Astrocyte of the cerebellum (primary cell): ENCODE measurements at places on chromosomes 7 and 10.

- peak; percentile 57 for DNase-seq
Observed at GRCh38 chr7:149495785-149496641, 1.6 kb downstream of the ZNF746 start.

GRCh38 chr10:8035641-8036470 lies 18.6 kb upstream of the GATA3 start:
- no peak for DNase-seq

DNA sequence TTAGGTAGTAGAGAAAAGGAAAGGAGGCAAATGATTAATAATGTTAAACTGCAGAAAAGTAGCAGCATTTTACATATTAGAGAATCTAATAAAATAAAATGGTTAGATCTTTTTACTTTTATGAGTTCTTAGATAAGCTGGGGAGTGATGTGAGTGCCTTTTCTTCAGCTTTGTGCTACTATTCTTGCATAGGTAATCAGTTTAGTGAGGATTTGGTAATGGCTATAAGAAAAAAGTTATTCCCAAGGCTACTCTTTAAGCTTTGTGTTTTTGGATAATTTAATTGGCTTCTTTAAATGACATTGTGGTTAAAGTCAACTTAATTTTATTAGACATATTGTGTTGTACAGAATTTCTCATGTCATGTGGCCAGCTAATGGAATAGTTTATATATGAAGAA lies 3.7 kb downstream of the KCND2 start:
- DNase-seq = no peak

DNA sequence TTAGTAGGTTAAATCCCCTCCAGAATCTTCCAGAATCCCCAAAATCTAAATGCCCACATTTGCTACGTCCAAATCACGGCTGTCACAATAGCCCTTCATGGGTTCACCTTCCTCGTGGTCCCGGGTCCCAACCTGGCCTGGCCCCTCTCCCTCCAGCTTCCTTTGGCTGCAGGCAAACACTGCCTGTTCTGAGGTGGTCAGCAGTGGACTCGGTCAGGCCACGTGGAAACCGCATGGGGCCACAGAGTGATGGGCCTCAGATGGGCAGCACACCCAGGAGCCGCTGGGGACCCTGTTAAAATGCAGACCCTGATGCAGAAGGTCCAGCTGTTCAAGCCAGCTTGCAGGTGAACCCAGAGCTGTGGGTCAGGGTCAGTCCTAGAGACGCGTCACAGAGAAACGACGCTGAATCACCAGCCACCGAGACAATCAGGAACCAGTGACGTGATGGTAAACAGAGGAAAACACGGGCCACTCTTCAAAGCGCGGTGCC lies 588.6 kb downstream of the DNAJB6 start:
- DNase-seq = no peak

- no peak for DNase-seq
Observed at GRCh38 chr10:52853704-52854103, 81.1 kb upstream of the MBL2 start.

GRCh38 chr10:44564361-44564760 lies 179.5 kb upstream of the CXCL12 start:
- no peak for DNase-seq

GRCh38 chr7:95478272-95479037 lies 7.3 kb upstream of the ASB4 start:
- DNase-seq = peak; percentile 59

DNA sequence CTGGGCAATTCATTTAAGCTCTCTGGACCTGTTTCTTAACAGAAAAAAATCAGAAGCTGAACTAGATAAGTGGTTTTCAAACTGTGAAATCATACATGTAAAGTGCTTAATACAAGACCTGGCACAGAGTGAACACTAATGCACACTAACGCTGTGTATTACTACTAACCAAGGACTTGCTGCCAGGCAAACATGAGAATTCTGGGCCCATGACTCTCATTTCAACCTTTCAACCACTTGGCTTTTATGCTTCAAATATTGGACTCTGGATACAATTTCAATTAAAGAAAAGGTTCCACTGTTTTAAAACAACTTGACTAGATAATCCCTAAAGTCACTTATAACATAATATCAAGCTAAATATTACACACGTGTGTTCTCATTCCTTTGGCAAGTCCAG lies 73.4 kb downstream of the SRPK2 start:
- no peak for DNase-seq

- no peak for DNase-seq
Observed at GRCh38 chr10:79443338-79444198, 1.9 kb downstream of the ZCCHC24 start.

GRCh38 chr7:141342621-141343408 lies 208.4 kb upstream of the AGK start:
- no peak for DNase-seq

DNA sequence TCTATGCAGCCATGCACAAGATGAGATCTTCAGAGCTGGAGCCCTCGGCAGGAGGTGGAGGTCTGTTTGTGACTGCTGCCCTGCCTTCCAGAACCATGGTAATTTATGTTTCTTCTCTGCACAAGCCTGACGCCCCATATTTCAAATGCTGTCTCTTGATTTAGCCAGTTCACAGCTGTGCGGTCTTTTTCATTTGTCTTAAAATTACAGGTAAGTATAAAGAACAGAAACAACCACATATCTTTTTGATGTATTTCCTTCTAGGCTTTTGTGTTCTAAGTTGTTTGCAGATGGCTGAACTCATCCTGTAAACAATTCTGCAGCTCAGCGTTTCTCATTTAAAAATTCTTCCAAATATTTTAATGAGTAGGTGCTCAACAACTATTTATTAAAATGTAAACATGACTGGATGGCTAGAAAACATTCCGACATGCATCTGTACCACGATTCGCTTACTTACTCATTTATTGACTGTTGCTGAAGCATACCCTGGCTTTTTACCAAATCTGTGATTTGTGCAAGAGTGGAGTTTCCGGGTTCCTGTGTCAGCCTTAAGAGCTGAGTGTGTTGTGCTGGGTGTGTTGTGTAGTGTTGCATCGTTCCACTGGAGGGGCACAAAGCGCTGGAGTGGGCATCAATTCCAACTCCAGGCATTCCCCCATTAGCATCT lies 58.9 kb downstream of the PIP4K2A start:
- DNase-seq = peak; percentile 22

- no peak for DNase-seq
Observed at GRCh38 chr7:4017081-4017480, 665.0 kb upstream of the FOXK1 start.

DNA sequence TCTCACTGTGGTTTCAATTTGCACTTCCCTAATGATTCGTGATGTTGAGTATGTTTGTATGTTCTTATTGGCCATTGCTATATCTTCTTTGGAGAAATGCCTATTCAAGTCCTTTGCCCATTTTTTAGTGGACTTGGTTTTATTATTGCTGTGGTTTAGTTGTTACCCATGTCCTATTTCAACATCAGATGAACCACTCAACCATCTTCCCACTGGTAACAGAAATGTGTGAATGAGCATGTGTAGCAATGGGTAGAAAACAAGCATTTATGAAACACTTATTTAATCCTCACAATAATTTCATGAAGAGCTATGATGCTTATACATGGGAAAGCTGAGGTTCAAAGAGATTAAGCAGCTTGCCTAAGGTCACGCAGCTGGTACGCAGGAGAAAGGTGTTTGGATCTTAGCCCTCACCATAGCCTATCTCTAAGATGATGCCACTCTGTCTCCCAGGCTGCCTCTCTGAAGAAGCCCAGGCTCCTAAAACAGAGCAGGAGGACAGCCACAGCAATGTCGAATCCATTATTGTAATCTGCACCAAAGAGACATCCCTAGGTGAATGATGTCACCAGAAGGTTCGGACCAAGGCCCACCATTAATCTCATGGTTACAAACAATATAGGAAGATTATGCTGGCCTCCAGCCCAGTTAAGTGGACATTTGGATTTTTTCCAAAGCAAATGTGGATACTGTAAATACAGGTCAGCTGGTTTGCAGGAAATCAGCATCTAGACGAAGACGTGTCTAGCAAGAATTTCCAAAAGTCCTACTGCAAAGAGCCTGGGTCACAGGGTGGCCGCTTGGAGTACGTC lies 447.6 kb upstream of the ZMIZ1 start:
- no peak for DNase-seq

DNA sequence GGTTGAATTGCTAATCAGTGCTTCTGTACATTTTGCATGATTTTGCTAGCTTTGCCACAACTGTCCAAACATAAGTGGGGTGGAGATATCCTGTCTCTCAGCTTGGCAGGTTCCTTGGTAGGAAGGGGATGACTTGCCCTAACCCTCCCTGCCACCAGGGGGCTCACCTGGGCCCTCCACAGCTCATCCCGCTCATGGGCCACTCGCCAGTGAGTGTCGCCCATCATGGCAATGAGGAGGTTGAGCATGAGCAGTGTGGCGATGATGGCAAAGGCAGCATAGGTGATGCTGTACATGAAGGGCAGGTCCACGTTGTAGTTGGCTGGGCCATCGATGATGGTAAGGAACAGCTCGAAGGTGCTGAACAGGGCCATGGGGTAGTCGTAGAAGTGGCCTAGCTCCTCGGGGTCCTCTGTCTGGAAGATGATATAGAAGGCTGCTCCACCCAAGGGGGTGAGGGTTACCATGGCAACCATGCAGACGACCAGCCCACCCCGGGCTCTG lies 12.2 kb downstream of the TRPV6 start:
- no peak for DNase-seq

GRCh38 chr10:82245906-82246560 lies 371.0 kb downstream of the NRG3 start:
- no peak for DNase-seq

DNA sequence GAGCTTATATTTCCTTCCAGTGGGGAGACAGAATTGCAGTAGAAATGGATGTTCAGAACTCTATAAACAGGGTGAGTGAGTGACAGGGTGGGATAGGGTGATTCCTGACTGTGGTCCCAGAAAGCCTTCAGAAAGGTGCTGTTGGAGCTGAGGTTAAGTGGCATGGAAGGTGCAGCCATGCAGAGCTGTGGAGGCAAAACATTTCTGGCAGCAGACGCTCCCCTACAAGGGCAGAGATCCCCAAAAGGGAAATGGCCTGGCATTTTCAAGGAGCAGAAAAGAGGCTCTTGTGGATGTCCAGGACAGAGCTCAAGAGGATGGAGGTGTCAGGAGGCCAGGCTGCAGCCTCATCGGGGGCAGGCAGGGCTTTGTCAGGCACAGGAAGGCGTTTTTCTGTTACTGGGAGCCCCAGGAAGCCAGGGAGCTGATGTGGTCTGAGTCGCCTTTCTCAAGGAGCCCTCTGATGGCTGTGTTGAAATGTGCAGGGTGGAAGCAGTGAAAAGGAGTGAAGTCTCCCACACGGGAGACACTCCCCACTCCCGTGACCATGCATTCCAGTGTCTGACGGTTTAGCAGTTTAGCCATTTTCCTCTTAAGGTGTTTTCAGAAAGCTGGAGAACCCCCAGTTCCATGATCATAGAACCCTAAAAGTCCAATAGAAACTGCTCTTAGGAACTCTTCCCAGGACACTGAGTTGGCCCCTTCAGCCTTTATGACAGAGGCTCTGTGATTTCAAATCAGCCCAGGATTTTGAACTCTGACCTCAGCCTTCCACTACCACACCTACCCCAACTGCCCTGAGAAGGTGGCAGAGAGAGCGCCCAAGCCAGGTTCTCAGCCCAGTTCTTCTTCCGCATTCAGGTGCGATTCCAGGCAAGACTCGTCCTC lies 96.2 kb downstream of the C10orf105 start:
- DNase-seq = no peak

DNA sequence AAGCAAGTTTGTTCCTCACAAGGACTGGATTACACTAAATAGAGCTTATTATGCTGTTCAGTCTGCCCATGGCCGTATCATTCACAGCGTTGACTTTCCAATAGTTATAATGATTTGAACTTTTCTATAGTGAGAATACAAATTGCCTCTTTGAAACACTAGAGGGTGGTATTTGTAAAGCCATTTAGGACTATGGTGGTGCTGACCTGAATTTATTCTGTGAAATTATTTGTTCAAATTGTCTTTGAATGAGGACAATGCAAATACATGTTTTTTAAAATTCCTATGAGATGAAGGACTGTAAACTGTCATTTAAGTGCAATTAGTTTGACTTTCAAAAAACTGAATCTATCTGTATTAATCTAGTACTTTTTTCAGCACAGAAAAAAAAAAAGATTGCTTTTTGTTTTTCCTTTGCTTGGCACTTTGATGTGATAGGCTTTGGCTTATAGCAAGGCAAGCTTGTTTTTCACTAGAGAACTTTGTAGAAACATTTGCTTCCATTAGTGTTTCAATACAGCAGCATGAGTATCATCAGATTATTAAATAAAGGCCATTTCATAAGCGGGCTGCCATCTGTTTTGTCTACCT lies 122.7 kb upstream of the TMEM229A start:
- peak; percentile 37 for DNase-seq

- no peak for DNase-seq
Observed at GRCh38 chr7:11252011-11252607, 278.4 kb downstream of the PHF14 start.

DNA sequence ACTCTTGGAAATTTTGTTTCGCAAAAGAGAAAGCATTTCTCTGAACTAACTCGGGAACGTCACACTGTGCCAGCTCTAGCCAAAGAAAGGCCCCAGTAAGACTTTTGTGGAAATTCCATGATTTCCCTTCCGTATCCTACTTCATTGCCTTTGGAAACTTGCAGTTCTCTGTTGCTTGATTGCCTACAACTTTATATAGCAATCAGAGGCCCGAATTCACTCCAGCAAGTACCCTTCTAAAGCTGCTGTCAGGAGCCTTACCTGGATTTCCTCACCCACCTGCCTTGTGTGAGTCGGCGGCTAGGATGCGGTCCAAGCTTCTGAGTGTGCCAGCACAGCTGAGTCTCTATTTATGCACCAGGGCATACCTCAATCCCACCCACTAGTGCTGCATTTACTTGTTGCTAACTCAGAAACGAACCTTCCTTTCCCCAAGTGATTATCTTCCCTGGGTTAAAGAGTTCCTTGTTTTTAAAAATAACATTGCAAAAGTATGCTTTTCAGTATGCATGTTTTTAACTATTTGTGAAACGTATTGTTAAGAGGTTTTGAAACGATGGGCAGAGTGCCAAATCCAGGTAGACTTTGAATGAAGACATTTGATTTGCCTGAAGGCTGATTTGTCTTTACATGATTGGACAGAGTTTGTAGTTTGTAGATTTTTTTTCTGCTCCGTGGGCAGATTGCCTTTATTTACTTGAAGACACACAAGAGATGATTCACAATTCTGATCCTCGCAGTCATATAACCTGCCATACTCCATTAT lies at the start of gene AGR2:
TSS of gene AGR2 (minus strand) at position 326 of the 766 bp plus-strand sequence. CDS start 3,203 bp downstream, outside the sequence.
- no peak for DNase-seq

GRCh38 chr10:56912043-56912442 lies 551.0 kb upstream of the ZWINT start:
- DNase-seq = no peak

DNA sequence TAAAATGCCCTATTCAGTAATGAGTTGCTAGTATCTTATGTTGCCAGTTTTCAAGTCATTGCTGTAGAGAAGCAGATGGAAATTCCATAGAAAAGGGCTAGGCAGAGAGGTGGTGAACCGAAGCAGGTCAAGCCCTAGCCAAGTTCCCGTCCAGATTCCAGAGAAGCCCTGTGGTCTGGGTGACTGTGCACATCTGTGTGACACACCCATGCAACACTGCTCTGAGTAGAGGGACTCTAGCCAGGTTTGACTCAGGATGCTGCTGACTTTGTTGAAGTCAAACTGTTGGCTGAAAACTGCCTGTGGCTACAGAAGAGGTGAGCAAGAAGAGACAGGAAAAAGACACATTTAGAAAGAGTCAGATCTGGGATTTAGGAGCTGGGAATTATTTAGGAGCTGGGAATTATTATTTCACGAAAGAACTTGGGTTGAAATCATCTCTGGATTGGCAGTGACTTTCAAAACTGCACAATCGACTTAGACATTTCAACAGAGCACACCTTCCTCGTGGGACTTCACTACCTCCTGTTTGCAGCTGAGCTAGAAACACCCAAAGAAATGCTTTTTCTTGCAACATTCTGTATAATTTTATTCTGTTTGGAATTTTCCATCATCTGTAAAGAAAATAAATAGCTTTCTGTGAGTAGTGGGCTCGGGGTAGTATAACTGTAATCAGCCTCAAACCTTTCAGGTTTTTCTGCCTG lies 149.1 kb upstream of the PRKCQ start:
- no peak for DNase-seq
